ENCODE measurements at places on chromosomes 2 and 18.

DNA sequence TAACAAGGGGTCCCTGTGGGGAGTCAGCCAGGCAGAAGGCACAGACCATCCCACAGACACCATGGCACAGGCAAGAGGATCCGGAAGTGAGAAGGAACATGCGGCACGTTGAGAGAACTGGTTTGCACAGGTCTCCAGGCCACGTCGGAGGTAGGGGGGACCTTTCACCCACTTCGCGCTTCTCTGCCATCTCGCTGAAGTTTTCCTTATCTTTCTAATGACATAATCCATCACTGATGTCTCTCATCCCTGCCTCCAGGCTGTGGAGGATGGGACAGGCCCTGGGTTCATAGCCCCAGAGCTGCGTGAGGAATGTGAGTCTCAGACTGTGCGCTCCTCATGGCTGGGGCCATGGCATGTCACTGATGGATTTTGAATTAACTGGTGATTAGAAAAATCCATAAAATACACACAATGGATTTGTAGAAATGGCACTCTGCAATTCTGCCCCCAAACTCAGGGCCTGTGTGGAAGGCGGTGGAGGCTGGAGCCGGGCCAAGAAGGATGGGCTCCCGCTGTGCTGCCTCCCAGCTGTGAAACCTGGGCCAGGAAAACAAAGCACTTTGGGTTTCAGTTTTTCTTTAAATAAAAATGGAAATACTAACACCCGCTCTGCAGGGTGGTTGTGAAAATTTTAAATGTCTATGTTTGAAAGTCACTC lies 113.3 kb upstream of the ALKAL2 start:
- no peak for DNase-seq

DNA sequence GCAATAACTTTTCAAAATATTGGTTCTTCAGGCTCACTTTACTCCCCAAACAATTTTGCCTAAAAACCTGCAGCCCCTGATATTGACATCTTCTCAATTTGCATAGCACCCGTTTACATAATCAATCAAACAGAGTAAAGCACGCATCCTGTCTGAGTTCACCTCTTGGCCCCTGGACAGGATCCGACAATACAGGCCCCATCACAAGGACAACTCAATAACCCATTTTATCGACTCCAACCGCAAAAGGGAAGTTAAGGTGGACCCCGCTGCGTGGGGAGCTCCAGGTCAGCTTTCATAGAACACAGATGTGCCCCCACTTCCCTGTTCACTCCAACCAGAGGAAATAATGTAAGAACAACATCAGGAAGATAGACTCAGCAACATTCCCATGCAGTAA lies 44.7 kb downstream of the TTC32 start:
- no peak for DNase-seq

- no peak for DNase-seq
These were observed 42.5 kb upstream of the ASAP2 start for GRCh38 chr2:9164112-9164608.

- no peak for DNase-seq
These were observed 425.4 kb downstream of the NYAP2 start for GRCh38 chr2:225824748-225825449.

DNA sequence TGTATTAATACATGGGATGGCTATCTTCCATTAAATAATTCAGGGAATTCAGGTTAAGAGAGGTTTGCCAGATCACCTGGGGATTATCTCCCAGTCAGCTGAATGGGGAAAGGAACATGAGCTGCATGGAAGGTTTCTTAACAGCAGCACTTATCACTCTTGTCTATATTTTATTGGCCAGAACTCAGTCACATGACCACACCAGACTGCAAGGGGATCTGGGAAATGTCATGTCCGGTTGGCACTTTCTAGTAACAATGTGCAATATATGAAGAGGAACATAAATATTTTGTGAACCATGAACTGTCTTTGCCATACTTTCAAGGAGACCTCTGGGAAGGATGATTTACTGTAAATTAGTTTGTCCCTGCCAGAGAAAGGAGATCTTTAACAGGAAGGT lies 599.1 kb downstream of the SLC4A3 start:
- DNase-seq: no peak

- DNase-seq: no peak
These were observed 24.6 kb upstream of the PDK1 start for GRCh38 chr2:172531309-172531708.

GRCh38 chr2:96574364-96574763 lies 37.8 kb downstream of the ARID5A start:
- DNase-seq: no peak

DNA sequence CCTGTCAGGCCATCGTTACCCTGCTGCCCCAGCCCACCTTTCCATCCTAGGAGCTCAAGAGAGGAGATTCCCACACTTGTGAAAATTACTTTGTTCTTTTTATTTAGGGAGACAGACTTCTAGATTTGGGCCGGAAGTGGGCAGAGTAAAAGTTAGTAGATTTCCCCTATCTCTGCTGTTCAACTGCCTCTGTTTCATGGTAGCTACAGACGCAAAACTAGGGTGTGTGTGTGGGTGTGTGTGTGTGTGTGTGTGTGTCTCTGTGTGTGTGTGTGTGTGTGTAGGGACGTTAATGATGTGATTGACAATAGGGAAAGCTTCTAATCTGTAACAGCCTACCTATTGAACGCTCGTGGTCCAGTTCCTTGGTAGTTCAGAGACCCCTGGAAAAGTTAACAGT lies 438 bp downstream of the PSMA8 start:
- DNase-seq: no peak

- DNase-seq: no peak
These were observed 29.4 kb upstream of the IL1RN start for GRCh38 chr2:113098041-113098440.

DNA sequence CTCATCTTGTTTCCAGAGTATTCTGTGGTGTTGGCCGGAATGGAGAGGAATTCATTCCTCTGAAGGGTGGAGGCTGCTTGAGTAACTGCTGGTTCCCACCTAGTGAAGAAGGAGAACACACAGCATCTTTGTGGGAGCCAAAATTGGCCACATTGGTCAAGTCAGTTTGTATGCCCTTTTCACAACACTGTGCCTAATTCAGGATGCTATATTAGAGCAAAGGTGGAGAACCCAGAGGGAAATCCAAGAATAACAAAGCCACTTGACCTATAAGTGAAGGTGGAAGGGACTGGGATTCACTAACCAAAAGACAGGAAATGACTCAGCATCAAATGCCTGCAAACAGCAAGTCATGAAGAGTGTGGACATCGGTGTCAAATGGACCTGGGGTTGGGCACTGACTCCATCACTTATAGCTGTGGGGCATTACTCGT lies 27.3 kb upstream of the MLPH start:
- no peak for DNase-seq

DNA sequence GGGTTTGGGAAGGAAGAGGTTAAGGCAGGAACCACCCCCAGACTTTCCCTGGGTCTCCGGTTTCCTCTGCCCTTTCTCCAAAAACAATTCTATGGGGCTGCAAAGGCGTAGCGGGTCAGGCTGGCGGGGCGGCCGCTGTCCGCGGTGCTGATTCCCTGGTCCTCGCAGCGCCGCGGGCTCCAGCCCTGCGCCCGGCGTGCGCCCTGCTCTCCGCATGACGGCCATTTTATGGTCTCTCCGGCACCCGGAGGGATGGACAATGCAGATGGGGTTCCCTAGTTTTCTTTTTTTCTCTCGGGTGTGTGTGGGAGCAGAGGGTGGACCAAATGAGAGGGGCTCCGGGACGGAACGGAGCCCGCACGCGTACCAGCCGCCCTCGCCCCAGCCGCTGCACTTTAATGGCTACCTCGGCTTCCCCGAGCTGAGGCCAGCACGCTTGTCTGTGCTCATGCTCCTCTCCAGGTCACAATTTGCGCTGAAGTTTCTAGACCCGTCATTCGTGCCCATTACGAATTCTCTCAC lies 1.6 kb downstream of the ST8SIA3 start:
- peak; percentile 1 for DNase-seq

DNA sequence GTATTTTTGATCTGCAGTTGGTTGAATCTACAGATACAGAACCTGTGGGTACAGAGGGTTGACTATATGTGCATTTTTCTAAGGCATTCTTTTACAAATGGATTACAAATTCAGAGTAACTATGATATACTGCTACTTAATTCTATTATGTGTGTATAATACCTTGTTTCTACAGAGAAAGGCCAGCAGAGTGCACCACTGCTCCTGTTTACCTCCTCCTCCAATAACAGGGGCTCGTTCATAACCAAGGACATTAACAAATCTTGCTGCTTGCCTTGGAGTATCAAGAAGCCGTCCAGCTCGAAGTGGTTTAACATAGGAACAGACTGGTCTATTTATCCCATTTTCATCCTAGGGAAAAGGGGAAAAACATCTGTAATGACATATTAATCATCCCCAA lies 16.4 kb downstream of the CEP76 start:
- DNase-seq: no peak

DNA sequence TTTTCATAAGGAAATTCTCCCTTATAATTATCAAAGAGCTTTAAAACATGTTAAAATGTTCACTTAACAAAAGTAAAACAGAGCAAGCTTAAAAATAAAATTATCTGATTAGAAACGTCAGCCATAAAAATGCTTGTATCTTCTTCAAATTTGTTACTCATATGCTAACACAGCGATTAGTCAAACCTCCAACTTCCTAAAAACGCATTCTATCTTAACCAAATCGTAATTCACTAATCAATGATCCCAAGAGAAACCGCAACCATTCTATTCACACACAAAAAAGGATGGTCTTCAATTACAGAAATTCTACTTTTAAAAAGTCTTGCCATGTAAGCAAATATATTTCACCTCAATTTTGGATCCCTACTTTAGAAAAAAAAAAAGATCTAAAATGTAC lies 1.9 kb downstream of the STK17B start:
- no peak for DNase-seq

GRCh38 chr2:28995765-28996750 lies 15.0 kb downstream of the TOGARAM2 start:
- DNase-seq: no peak

GRCh38 chr18:59273759-59274532 lies 692 bp upstream of the RAX start:
- DNase-seq: no peak

DNA sequence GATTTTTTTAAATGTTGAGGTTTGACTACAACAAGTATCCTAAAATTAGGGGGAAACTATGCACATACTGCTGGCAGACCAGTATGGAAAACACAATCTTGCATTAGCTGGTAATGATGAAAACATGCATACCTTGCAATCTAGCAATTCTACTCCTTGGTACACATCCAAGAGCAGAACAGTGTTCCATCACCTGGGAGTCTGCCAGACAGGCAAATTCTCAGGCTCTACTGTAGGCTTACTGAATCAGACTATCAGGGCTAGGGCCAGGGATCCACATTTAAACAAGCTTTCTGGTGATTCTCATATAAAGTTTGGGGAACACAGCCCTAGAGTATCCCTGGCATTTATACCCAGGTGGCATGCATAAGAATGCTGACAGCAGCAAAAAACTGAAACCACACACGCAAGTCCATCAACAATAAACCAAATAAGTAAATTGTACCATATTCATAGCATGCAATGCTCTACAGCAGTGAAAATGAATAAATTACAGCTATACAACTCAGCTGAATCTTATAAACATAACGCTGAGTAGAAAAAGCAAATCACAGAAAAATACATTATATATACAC lies 13.6 kb downstream of the CDH2 start:
- DNase-seq: no peak

DNA sequence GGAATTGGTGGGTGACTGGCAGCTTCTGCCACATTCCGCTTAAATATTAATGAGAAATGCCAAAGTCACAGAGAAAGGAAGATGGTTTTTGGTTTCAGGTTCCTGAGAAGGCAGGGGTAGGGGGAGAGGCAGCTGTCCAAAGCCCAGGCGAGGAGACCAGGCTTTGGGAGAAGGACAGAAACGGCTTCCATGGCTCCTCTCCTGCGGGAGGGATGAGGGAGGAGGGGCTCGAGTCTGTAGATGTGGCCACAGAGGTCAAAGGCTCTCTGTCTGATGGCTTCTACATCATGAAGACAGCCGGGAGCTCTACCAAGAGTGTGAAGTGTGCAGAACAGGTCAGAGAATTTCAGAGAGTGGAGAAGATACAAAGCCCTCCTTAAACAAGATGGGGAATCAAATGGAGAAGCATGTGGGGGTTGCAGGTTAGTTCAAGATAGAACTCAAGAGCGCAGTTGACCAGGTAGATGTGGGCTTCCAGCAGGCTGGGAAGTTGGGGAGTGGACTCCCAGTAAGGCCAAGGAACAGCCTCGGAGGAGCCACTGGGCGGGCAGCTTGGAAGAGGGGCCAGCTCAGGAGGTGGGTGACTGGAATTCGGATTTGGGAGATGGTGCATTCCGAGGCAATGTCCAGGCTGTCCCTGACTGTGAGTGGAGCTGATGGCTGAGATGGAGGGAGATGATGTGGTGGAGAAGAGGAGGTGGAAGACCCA lies 23.8 kb upstream of the HPCAL1 start:
- DNase-seq: no peak

DNA sequence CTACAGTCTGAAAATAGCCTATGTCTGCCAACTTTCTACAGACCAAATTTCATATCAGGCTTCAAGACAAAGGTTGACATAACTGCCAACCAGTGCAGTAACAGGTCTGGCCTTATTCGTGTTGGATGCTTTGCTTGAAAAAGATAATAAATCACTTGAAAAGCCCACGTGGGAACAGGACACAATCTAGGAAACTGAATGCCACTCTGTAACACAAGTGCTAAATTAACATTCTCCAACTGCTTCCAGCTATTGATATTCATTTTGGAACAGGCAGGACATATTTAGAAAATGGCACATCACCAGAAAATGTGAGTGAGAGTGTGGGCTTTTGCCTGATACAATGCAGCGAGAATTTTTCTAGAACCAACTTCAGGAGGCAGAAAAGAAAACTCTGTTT lies 165.9 kb upstream of the CCDC150 start:
- DNase-seq: no peak

GRCh38 chr18:21901423-21901945 lies 160.9 kb downstream of the MIB1 start:
- no peak for DNase-seq

DNA sequence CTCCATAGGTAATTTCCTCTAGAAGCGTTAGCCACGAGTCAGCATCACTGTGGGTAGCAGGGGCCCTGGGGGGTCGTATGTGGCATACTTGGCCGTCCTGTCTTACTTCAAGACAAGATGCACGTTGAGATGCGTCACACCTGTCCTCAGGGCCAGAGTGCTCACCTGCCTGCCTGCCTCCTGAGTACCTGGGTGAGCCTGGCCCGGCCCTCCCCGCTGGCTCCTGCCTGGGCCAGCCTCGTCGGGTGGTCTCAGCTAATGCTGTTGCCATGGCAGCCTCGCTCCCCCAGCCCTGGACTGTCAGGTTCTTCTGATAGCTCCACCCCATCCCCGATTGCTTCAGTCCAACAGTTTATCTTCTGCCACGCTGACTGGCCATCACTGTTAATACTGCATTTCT lies 232.4 kb downstream of the GBX2 start:
- DNase-seq: no peak

DNA sequence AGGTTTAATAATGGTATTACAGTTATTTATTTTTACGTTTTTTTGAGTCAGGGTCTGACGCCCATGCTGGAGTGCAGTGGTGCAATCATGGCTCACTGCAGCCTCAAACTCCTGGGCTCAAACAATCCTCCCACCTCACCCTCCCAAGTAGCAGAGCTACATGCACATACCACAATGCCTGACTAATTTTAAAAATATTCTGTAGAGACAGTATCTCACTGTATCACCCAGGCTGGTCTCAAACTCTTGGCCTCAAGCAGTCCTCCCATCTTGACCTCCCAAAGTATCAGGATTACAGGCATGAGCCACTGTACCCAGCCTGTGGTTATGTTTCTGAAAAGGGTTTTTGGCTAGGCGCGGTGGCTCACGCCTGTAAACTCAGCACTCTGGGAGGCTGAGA lies 120.8 kb downstream of the ESCO1 start:
- no peak for DNase-seq

- DNase-seq: no peak
These were observed 28.1 kb downstream of the COL4A3 start for GRCh38 chr2:227192491-227192890.

Measured in kidney epithelial cell (primary cell).